Stimulated activated naive CD4-positive, alpha-beta T cell treated with Interleukin-2 at 50 U/mL for 16 hours (primary cell): ENCODE measurements at places on chromosomes 2 and 18.

DNA sequence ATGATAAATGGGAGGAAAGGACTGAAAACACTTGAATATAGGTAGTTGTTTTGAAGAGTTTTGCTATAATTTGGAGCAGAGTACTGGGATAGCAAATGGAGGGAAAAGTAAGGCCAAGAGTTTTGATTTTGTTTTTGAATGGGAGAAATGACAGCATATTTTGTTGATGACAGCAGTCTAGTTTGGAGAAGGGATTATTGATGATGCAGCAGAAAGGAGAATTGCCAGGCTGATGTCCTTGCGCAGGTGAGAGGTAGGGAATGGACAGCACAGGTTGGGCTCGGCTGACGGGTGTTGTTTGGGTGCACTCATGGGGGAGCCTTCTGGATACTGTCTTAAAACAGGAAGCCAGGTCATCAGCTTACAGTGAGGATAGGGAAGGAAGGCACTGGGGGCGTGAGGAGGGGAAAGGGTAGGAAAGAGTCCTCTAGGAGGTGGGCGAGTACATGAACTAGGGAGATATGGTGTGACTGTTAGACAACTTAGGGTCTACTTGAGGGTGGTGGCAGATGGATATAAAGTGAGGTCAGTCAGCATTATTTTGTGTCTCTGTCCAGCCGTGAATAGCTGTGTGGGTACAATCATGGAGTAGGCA lies 10.4 kb downstream of the NCAPH start:
- no peak for DNase-seq

DNA sequence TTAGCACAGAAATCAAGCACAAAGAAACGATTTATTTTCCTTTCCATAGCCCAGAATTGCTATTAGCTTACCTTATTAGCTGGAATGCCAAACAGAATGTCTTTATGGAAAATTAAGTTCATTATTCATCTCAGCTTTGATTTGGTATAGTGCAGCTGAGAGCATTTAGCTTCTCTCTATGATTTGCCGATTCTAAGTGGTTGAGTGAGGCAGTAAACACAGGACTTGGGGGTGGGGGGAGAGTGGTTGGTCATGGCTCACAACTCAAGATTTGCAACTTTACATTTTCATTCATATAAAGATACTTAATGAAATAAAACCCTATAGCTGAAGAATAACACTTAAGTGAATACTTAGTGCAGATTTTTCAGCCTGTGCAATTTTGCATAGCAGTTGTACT lies 395.2 kb downstream of the TGIF1 start:
- no peak for DNase-seq

DNA sequence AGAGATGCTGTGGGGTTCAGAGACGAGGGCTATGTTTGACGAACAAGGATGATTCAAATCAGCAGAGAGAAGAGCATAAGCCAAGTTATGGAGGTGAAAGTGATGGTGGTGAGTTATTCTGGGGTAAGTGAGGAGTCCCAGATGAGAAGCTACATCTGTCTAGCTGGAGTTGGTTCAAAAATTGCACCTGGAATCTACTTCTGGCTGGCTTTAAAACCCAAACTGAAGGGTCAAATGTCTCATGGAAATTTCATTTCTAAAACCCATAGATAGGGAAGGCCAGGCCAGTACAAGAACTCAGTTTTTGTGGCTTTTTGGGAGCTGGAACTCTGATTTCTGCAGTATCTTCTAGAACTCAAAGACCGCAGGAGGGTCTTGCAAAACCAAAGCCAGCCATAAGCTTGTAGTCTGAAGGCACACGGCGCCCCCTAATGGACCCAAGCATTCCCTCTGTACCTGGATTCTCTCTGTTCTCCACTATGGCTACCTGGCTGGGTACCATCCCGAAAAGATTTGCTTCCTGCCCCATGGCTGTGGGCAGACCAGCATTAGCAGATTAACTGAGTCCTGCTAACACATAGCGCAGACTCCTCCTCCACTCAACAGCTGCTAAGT lies 229.1 kb upstream of the SLC14A2 start:
- no peak for DNase-seq

GRCh38 chr2:195842932-195843331 lies 185.9 kb downstream of the SLC39A10 start:
- DNase-seq, result no peak

GRCh38 chr2:201904538-201905420 lies 98.4 kb downstream of the CDK15 start:
- no peak for DNase-seq

- no peak for DNase-seq
These were observed 10.6 kb upstream of the PROC start for GRCh38 chr2:127407661-127408003.

DNA sequence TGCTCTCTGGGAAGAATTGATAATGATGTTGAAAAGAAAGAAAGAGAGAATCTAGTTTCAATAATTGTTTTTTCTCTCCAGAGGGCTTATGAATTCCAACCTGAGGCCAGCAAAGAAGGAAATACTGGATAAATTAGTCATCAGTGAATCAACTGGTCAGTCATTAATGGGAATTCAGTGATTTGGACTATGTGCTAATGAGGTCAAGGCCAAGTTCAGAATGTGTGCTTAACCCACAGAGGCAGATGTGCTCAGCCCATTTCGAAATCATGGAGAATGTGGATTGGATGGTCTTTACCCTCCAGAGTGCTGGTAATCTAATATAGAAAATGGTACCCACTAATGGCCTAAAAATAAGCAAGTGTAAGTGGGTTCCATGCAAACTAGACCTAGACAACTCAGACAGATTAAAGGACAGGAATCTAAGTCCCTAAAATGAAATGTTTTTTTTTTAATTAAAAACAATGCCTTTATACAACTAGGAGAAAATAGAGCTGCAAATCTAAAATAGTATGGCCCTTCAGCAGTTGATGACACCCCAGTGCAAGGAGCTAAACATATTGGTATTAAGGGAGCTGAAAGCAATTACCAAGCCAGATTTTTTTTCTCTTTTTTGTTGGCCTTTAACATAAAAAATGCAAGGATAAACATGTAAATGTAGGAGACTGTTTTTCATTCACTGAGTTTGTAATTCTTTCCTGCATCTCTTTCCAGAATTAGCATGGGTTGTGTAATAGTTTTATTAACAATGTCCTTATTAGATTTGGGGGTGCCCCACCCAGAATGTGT lies 296.9 kb downstream of the SATB2 start:
- DNase-seq, result no peak

GRCh38 chr2:57434441-57434840 lies 612.2 kb upstream of the VRK2 start:
- no peak for DNase-seq

GRCh38 chr2:66888791-66889631 lies 454.1 kb downstream of the MEIS1 start:
- no peak for DNase-seq

GRCh38 chr2:230246206-230246605 lies 20.7 kb downstream of the SP140 start:
- DNase-seq, result no peak

DNA sequence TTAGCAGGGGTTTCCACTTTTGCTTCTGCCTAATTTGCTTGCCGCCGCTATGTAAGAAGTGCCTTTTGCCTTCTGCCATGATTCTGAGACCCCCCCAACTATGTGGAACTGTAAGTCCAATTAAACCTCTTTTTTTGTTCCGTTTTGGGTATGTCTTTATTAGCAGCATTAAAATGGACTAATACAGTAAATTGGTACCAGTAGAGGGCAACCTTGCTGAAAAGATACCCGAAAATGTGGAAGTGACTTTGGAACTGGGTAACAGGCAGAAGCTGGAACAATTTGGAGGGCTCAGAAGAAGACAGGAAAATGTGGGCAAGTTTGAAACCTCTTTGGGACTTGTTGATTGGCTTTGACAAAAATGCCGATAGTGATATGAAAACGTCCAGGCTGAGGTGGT lies 216.1 kb upstream of the FSIP2 start:
- DNase-seq, result no peak

DNA sequence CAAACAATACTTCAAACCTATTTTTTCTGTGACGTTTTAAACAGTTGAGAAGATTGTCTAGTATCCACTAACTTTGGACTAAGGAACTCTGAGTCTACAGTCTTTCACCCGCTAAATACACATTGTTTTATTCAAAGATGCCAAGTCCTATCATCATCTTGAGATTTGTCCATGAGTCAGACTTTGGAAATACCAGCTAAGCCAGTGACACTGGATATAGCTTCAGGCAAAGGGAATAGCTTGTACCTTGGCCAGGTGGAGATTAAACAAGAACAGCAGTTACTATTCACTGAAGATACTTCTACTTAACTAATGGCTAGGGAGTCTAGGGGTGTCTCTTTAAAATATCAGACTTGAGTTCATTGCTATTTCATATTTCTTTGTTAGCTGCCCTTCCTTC lies 137.5 kb downstream of the COMMD1 start:
- DNase-seq, result no peak

GRCh38 chr2:234256516-234256915 lies 206.0 kb downstream of the SPP2 start:
- DNase-seq, result no peak

DNA sequence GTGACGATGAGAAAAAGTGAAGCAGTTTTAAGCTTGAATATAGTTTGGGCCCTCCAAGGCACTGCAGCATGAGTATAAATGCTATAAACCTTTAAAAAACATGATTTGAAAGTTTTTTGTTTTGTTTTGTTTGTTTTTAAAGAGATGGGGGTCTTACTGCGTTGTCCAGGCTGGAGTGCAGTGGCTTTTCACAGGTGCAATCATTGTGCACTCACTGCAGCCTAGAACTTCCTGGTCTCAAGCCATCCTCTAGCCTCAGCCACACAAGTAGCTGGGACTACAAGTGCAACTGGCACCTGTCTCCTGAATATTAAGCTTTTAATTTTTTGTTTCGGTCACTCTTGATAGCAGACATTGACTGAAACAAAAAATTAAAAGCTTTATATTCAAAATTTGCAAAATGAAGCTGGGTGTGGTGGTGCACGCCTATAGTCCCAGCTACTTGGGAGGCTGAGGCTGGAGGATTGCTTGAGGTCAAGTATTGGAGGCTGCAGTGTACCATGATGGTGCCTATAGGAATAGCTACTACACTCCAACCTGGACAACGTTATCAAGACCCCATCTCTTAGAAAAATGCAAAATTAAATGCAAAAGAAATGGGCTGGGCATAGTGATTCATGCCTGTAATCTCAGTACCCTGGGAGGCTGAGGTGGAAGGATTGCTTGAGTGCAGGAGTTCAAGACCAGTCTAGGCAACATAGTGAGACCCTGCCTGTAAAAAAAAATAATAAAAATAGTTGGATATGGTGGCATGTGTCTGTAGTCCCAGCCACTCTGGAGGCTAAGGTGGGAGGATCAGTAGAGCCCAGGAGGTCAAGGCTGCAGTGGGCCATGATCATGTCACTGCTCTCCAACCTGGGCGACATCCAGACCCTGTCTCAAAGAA lies 15.0 kb downstream of the FZD5 start:
- DNase-seq, result no peak

DNA sequence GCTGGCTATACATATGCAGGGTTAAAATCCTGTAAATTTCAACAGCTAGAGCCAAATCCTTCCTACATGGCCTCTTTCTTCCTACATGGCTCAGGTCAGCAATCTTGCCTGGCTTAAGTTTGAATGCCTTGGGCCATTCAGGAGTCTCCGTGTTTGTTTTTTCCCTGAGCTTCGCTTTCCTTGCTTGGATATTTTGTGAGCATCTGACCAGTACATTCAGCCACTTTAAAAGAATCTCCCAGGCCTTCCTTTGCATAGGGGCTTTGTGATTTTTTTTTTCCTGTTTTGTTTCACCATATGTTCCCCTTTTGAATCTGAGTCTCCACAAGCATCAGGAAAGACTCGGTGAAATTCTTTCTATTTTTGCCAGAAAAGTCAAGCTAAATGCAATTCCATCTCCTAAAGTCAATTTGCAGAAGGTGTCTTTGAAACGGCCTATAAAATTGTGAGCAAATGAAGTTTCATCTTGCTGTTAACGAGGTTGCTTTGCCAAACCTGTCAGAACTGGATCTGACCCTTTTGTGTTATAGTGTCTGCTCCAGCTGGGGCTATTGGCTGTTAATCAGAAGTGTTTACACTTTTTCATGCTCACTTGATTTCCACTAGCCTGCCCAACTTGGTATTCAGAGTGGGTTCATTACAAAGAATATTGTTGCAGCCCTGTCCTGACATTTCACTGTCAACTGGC lies 256.9 kb downstream of the DCC start:
- DNase-seq, result no peak

- no peak for DNase-seq
These were observed 80.8 kb upstream of the SLC1A4 start for GRCh38 chr2:64908406-64908805.

DNA sequence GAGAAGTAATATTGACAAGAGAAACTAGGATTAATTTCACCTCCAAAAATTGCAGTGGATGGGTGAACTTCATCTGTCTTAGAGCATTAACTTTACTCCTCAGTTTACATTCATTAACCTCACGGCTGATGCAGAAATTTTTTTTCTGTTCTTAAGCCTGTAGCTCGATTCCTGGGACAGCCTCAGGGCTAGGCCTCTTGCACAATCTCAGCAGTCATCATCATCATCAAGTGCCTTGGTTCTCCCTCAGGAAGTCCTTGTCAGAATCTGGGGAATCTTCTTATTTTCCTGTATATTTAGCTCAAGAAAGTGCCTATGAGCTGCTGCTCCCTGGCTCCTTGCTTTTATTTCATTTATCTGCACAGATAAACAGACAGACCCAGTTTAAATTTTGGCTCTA lies 1272.2 kb upstream of the LRRTM1 start:
- DNase-seq, result no peak

DNA sequence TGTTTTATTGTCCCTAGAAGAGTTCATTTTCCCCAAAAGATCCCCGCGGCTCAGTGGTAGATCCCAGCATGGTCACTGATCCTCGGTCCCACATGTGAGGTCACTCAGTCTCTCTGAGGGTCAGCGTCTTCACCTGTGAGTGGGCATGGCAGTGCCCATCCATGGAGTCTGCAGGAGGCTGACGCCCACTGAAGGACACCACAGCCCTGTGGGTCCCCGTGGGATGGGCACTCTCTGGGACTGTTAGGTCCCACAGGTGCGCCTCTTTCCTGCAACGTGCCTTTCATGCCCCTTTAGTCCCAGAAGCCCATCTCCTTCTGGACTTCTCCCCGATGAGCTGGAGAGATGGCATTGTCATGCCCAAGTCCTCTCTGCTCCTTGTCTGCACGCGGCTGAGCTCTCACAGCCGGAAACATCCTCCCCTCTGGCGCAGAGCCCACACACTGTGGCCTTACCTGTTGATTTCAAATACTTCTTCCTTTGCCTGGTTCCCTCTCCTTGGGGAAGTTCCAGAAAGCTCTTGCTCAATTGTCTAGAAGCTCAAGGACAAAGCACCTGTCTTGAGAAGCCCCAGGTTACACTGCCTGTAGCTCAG lies 75.9 kb downstream of the PTGR3 start:
- no peak for DNase-seq

GRCh38 chr18:70455731-70456130 lies 166.9 kb downstream of the SOCS6 start:
- DNase-seq, result no peak

GRCh38 chr2:119259296-119259860 lies 35.7 kb downstream of the STEAP3 start:
- DNase-seq, result no peak

GRCh38 chr18:6327895-6328620 lies 86.7 kb downstream of the L3MBTL4 start:
- DNase-seq, result no peak

GRCh38 chr2:151344906-151345305 lies 12.5 kb upstream of the TNFAIP6 start:
- DNase-seq, result no peak
